SJSA1 (cell line): ENCODE measurements at places on chromosomes 11 and 22. TPM values are rescaled to one million over a fixed set of nuclear protein-coding genes. Genes with fewer than 3 reads are reported as not detected.

GRCh38 chr11:76236092-76236999 is 30.0 kb upstream of the WNT11 start:
- DNase-seq: no peak

DNA sequence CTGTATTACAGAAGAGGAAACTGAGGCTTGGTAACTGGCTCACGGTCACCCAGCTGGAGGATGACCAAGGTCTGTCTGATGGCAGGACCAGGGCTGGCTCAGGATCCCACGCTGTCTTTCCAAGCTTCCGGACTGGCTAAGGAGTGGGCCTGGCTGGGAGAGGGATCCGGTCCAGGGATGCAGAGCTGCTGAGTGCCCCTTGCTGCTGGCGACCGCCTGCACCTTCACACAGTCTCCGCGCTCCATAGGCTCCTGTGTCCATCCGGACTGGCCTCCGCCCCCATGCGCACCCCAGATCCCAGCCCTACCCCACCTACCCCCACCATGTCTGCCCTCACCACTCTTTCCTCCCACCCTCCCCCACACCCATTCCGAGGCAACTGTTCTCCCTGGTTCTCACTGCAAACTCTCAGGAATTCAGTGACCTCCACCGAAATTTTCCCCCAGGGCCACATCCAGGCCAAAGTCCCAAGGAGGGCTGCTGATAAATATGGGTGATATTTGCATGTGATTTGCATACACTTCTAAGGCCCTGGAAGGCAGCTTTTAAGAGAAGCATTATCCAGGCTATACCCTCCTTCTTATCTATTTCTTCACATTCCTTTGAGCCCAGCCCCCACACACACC is 48.5 kb upstream of the SLC35C1 start:
- no peak for DNase-seq

Gene NAALAD2
- total RNA-seq: not detected in 2 replicates

- DNase-seq: no peak
These were observed 228.2 kb downstream of the GRIK4 start for GRCh38 chr11:120739780-120740179.

Gene RAB39A
- not detected in 2 replicates for total RNA-seq

Gene SPON1
- total RNA-seq: 22.5 and 24.6 TPM in 2 replicates

Gene KIRREL3
- total RNA-seq: 5.3 and 5.5 TPM in 2 replicates

- DNase-seq: no peak
These were observed 29.9 kb downstream of the PTPN5 start for GRCh38 chr11:18761741-18762140.

GRCh38 chr11:123011510-123011909 is 29.9 kb upstream of the BSX start:
- DNase-seq: no peak
